ENCODE measurements at places on chromosomes 11 and 22.

GRCh38 chr22:39494471-39495120, 7.5 kb upstream of the MIEF1 start:
- DNase-seq, result no peak

DNA sequence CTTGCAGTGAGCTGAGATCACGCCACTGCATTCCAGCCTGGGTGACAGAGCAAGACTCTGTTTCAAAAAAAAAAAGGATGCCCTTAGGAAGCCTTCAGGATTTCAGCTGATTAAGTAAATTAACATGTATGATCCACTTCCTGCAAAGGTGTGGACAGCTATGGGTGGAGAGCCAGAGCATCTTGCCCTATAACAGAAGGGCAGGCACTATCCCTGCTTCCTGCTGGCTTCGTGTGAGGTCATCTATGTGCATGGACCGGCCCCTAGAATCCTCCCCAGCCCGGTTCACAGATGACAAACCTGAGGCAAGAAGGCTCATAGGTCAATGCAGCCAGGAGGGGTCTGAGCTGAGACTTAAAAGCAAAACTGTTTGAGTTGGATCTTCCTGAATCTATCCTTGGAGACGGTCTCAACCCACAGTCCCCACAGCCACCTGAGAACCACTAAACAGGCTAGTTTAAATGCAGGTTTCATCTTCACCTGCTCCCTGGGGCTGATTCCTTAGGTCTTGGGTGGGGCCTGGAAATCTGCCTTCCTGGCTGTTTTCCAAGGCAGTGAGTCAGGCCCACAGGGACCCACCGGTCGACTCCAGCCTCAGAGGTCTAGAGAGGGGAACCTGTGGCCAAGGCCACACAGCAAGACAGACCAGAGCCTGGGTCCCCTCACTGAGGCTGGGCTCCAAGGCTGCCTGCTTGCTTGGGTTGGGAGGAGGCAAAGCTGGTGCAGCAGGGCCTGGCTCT, 55.2 kb upstream of the MPEG1 start:
- no peak for DNase-seq

DNA sequence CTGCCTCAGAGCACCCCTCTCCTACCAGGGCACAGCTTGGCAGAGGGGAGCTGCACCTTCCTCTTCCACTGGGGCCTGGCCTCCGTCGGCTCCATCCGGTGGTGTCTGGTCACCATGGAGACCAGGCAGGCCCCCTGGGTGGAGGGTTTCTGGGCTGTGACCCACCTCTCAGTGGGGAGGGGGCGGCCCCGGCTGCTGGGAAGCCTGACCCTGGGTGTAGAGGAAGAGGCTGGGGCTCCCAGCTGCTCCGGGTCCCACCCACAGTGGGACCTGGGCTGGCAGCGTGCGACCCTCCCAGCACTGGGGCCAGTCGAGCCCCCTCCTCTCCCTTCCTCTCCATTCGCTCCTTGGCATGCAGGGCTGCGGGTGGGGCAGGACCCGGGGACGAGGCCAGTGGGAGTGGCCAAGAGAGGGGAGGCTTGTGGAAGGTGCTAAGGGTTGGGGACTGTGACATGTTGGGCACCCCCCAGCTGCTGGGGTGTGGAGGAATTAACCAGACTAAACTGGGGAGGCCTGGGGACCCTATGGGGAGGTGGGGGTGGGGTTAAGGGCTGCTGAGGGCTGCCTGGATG, 46.8 kb downstream of the BRSK2 start:
- no peak for DNase-seq

DNA sequence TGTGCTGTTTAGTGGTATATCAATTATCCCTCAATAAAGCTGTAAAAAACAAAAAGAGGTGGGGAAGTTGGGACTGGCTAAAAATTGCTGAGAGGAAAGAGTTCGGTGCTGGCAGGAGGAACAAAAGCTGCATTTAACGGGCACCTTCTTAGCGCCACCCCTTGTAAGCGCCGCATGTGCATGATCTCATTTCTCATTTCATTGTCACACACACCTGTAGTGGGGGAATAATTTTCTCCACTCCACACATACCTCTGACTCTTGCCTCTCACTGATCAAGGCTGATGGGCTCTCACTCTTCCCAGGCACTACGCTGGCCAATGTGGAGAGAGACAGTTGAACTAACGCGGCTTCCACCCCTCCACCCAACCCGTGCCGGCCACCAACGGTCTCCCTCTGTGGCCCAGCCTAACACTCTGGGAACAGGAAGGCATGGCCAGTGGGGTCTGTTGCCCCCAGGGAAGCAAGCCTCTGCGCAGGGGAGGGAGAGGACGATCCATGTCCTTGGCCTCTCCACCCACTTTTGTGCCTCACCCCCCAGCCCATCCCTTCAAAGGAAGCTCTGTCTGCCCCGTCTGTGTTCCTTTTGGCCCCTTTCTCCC, 186.7 kb upstream of the SYT13 start:
- no peak for DNase-seq

- no peak for DNase-seq
Observed at GRCh38 chr11:12156301-12157140, 46.1 kb downstream of the MICAL2 start.

DNA sequence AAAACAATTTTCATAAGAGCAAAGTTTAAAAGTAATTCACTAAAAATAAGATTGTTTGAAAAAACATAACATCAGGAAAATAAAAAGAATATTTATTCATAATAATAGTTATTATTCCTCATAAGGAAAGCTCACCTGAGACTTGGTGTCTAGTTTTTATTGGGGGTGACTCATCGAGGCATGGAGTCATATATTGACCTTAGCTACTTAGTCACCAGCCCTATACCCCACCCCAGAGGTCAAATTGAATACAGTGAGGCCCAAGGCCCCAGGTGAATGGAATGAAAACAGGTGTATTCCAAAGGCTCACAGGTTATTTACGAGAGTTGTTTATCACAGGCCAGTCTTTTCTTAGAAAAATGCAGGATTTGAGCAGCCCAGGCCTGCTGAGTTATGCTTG, 36.9 kb downstream of the CNTF start:
- DNase-seq, result no peak

GRCh38 chr11:8039530-8040260, 41.3 kb upstream of the TUB start:
- no peak for DNase-seq

DNA sequence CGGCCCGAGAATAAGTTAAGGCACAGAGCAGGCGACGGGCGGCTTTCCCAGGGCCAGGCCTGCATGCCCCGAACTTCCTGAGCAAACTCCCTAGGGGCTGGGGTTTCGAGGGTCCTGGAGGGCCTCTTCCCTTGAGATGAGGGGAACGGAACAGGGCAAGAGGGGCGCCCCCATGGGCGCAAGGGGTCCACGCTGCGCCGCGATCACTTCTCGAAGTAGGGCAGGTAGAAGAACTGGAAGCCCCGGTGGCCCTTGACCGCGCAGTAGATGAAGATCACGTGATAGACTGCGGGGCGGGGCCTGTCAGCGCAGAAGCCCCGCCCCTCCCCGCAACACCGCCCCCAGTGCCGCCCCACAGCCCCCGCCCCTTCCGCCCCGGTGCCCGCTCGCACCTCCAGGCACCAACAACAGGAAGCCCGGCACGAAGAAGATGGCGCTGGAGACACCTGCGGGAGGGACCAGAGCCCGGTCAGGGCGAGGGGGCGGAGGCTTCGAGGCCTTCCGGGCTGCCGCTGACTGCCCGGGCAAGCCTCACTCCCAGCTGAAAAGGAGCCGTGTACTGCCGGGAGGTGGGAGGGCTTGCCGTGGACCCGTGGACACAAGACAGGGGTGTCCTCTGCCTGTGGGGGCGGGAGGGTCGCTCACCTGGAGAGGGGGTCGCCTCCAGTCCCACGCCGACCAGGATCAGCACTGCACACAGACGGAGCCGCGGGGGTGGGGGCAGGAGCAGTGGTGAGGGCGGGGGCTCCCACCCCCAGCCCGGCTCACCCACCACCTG, 4.5 kb downstream of the TMEM134 start:
- DNase-seq, result peak; percentile 91

GRCh38 chr11:91243630-91244029, 981.0 kb upstream of the FAT3 start:
- DNase-seq, result no peak

DNA sequence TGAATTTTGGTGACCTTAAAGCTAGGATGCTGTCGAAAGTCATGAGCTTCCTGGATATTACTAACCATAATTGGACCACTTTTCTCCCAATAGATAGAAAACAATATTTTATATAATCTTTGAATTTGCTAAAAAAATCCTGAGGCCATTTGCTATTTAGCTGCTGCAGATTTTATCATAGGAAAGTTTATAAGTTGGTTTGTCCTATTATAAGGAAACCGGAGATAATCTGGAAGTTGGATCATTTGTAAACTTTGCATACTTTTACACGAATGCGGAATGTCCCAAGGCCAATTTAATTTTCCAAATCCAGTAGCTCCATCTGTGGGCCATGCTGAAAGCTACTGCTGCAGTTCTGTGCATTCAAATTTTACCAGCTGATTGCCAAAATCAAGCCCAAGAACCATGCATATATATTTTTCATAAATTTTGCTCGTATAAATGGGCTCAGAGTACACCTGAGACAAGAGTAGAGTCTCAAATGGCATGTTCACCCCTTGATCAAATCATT, 378.3 kb downstream of the FAM181B start:
- no peak for DNase-seq
